ENCODE measurements at places on chromosomes 6 and 20.

- no peak for DNase-seq
Observed at GRCh38 chr6:155687645-155688044, 232.0 kb upstream of the NOX3 start.

DNA sequence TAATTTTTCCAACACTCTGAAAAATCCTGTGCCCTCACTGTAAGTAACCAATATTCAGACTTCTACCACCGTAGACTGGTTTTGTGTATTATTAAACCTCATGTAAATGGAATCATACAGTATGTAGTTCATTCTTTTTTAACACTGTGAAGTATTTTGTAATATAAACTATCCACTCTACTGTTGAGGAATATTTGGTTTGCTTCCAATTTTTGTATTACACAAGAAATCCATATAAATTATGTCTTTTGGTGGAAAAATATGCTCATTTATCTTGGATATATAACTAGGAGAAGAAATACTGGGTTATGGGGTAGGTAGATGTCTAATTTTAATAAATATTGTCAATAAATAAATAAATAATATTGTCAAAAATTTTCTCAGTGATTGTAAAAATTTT lies 116.8 kb downstream of the CHD6 start:
- no peak for DNase-seq

- no peak for DNase-seq
Observed at GRCh38 chr6:127026247-127026646, 92.2 kb upstream of the RSPO3 start.

DNA sequence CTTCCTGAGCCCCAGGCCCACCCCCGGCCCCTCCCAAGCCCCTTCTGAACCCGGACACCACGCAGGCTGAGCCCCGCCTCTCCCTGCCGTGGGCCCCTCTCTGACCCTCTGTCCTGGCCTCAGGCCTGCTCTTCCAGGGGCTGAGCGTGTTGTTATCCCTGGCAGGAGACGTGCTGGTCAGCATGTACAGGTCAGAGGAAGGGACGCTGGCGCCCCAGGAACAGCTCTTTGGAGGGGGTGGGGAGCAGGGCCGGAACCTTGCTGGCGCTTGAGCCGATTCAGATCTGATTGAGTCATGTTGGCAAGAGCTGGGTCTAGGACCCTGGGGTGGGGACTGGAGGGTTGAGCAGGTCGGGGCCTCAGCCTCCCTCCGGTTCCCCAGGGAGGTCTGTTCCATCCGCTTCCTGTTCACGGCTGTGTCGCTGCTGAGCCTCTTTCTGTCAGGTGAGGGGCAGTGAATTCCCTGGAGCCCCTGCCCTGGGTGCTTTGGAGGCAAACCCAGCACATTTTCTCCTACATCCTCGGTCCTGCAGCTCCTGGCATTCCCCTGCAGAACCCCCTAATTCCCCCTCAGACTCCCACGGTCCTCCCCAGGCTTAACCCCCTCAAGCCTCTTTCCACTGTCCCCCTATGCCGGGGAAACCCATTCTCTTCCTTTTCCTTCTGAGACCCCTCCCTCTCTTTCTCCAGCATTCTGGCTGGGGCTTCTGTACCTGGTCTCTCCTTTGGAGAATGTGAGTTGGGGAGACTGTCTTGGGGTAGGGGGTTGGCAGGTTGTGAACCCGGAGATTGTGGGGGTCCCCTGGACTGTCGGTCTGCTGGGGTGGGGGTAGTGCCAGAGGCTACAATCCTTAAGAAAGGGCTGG lies 2.0 kb downstream of the SPAG4 start:
- peak; percentile 79 for DNase-seq

- no peak for DNase-seq
Observed at GRCh38 chr20:53088786-53089185, 116.6 kb downstream of the TSHZ2 start.

- DNase-seq = no peak
Observed at GRCh38 chr6:91135406-91136103, 548.7 kb upstream of the MAP3K7 start.

DNA sequence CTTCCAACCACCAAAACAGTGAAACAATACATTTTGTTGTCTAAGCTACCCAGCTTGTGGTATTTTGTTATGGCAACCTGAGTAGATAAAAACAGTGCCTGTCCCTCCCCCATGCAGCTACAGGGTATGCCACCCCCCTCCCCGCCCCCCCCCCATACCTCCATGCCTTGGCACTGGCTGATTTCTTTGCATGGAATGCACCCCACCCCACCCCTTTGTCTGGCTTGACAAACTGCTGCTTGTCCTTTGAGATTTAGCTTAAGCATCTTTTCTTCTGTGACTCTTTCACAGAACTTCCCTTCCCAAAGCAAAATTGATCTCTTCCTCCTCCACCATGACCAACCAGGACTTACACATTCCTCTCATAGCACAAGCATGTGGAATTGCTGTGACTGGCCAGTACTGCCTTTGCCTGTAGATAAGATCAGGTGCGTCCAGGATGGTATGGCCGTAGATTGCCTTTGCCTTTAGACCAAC lies 64.6 kb upstream of the ADGRF1 start:
- DNase-seq = no peak

Data from activated CD8-positive, alpha-beta T cell treated with anti-CD3 and anti-CD28 coated beads for 36 hours (primary cell).